ENCODE measurements at places on chromosomes 7 and 10. TPM values are rescaled to one million over a fixed set of nuclear protein-coding genes. Genes with fewer than 3 reads are reported as not detected.

- no peak for DNase-seq
Measured at GRCh38 chr10:79928028-79928583, 20.8 kb downstream of the SFTPD start.

The RSPH10B2 gene
- not detected for total RNA-seq

DNA sequence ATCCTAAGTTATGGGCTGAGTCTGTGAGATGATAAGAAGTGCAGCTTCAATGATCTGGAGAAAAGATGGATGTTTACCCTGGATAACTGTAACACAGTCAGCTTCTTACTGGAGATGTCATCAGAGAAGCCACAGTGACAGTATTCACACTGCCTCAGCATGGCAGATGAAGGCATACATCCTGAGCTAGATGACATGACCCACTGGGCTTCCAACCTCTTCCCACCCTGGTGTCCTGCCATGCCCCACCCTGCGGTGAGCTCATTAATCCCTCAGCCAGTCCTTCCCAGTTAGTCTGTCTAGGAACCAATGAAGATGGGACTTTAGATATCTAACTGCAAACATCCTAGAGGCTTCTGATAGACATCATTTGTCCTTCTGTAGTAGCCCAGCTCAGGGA lies 213.8 kb downstream of the TAX1BP1 start:
- no peak for DNase-seq

DNA sequence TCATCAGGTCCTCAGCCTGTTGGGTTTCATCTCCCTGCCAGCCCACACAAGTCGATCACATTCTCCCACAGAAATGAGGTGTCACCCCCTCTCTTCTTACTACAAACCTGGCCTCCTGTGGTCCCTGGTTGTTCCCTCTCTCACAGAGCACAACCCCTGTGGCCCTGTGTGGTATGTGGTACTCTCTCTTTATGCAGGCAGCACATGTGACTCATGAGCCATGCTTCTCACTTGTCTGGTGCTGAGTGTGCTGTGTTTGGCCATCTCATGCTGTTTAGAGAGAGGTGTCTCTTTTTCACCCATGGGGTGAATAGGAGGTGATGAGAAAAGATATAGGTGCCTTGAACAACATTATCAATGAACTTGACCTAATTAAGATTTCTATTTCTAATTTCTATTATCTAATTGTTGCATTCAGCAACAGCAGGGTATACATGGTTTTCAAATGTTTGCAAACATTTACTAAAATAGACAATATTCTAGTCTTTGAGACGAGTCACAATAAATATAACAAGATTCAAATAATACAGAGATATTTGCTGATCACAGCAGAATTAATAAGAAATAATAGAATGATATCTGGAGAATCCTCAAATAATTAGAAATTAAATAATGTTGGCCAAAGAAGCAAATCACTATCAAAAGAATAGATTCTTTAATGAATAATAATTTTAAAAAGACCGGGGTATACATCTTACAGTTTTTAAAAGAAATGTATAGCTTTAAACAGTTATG lies 633.8 kb upstream of the IGFBP3 start:
- DNase-seq = no peak

The PHYHIPL gene
- total RNA-seq = 0.93 TPM

DNA sequence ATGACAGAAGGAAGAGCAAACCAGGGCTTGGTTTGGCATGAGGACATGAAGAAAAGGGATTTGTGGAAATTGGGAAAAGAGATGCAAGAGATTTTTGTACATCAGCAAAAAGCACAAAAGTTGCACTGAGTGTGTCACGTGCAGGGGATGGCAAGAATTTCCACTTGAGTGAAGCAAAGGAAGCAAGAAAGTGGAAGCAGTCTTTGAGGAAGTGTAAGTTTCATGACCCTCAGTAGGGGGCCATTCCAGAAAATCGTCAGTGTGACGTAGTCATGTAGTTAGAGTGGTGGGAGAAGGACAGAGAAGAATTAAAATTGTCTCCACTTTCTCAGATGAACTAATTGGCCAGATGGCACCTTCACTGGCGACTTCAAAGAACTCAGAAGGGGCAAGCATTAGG lies 123.3 kb upstream of the FZD1 start:
- DNase-seq = no peak

GRCh38 chr7:16764942-16765341 lies 11.4 kb downstream of the TSPAN13 start:
- DNase-seq = no peak

DNA sequence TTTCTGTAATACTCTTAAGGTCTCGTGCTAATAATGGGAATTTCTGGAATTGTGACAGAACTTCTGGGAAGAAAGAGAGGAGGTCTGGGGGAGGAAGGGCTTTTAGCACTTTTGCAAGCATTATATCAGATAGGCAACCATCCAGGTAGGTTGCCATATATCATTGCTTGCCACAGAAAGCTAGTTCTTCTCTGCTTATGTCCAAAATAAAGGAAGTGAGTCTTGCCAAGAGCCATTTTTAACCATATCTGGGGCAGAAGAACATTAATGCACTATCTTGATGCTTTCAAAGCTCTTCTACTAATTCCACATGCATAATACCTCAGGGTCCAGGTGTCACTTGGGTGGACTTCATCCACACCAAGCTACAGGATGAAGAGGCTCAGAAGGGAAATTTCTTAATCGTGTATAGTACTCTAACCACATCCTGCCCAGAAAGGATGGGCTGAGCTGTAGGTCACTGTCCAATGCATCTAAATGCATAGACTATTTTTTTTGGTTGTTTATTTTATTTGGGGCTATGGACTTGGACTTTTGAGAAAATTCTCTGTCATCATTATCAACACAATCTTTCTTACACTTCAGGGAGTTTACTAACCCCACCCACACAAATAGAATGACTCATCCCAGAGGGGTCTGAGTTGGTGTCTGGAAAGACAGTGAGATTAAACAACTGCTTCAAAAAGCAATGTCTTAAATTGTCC lies 68.9 kb upstream of the ADO start:
- no peak for DNase-seq

GRCh38 chr7:68122801-68123200 lies 1126.2 kb downstream of the TYW1 start:
- no peak for DNase-seq

DNA sequence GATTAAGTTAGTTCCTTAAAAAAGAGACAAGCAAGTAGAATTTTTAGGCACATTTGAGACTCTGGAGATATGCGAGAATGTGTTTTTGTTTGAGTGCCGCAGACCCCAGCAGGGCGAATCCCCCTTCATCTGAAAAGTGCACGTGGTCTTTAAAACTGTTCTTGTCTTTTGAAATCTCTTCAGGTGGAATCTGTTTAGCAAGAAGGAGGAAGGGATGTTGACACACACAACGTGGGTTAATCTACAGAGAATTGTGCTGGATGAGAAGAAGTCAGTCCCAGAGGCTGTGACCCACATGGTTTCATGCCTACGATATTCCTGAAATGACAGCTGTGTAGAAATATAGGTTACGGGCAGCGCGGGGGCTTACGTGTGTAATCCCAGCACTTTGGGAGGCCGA lies 27.1 kb upstream of the ZFAND2A start:
- no peak for DNase-seq

DNA sequence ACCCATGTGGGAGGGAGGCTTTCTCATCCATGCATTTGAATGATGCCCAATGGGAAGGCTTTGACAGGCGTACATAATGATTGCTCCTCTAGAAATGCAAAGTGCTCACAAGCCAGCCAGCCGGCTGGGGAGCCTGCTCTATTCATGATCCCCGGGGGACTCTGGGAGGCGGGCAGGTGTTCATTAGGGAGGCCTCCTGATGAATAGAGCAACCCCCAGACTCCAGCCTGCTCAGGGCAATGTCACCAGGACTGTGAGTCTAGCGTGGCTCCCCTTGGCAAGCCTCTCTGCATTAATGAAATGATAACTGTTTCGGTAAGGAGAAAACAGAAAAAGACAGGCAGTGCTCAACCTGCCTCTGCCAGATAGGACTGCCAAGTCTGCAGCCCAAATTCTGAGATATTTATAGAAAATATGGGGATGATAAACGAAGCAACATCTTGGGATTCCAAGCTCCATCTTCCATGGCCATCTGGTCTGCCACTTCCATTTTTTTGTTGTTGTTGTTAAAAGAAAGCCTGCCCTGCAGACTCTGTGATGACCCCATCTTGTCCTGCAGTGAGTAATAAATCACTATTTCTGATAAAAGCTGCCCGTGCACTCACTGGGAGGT lies 236.4 kb downstream of the PRPF18 start:
- no peak for DNase-seq

The NODAL gene
- not detected for total RNA-seq

- DNase-seq = no peak
Measured at GRCh38 chr7:15749631-15750030, 63.1 kb upstream of the MEOX2 start.

DNA sequence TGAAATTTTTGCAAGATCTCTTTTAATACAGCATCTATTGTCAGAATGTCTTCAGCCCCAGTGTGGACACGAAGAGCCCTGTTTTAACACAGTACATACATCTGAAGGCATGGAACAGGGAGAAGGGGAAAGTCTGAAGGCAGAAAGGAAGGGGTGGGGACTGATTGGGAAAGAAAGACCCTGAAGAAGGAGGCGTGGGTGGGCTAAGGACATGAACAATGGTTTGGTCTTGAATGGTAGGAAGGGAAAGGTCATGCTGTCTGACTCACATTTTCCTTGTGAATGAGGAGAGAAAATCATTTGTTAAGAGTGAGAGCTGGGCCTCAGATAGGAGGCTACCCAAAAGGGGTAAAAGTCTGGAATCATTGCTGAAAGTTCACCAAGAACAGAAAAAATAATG lies 297.1 kb downstream of the GALNT17 start:
- no peak for DNase-seq

GRCh38 chr10:118792526-118792925 lies 37.8 kb upstream of the CACUL1 start:
- DNase-seq = no peak

DNA sequence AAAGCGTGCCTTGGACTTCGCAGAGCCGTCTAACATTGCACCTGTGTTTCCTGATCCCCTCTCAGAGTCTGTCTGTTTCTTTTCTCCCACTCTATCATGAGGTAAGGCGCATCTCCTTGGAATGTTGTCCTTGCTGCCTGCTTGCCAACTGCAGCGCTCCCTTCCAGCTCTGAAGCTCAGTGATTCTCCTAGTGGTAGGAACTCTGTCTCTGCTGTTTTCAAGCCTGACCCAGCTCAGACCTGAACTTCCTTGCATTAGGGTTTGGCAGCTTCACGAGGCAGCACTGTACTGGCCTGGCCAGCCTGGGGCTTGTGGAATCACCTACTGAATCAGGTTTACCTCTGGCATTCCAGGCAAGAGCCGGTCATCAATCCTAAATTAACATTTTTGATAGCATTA lies 123.9 kb downstream of the CREB5 start:
- no peak for DNase-seq

DNA sequence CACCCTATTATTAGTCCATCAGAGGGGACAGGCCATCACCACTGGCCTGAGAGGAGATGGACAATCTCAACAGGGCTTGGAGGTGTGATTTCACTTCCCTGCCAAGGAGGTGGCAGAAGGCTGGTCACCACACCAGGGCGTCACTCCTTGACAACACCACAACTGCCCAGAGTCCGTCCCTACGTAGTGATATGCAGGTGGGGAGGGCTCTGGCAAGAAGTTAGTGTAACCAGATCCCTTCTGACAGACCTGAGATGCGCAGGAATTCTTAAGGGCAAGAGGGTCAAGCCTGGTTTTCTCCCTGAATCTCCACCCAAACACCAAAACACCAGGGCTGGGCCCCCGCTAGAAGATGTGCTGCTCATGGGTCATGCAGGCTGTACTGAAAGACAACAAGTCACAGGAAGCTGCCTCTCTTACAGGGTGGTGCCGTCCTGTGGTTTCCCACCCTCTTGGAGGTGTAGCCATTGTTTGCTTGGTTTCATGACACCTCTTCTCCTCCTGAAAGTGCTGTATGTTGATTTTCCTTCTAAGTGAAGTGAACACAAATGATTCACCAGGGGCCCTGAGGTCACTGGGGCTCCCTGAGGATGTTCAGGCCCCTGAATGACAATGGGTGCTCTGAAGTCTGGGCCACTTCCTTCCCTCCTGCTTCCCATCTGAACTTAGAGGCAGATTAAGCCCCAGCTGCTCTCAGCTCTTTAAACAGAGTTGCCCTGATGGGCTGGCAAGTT lies 27.1 kb downstream of the ATXN7L1 start:
- DNase-seq = no peak

DNA sequence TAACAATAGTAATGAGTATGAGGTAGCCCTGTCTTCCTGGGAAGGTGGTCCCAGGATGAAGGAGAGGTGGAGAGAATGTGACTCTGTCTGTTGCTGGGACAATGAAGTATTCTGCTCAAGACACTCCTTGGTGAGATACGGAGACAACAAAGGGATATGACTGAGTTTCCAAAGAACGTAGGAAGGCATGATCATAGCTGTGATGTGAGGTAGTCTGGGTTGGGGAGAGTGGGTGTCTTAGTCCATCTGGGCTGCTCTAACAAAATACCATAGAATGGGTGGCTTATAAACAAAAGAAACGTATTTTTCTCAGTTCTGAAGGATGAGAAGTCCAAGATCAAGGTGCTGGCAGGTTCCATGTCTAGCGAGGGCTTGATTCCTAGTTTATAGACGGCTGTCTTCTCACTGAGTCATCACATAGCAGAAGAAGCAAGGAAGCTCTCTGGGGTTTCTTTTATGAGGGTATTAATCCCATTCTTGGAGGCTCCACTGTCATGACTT lies 84.9 kb upstream of the RHOBTB1 start:
- no peak for DNase-seq

GRCh38 chr10:92972886-92973285 lies 87.7 kb upstream of the CYP26C1 start:
- no peak for DNase-seq

GRCh38 chr7:55092186-55092974 lies 73.6 kb downstream of the EGFR start:
- DNase-seq = no peak

The SP8 gene
- total RNA-seq = not detected

- no peak for DNase-seq
Measured at GRCh38 chr7:30140456-30140855, 5.7 kb downstream of the MTURN start.

The FAM25A gene
- not detected for total RNA-seq

GRCh38 chr10:124742413-124743190 lies 1.6 kb downstream of the FAM53B start:
- no peak for DNase-seq

- no peak for DNase-seq
Measured at GRCh38 chr7:130394421-130395195, 14.3 kb downstream of the CPA1 start.

DNA sequence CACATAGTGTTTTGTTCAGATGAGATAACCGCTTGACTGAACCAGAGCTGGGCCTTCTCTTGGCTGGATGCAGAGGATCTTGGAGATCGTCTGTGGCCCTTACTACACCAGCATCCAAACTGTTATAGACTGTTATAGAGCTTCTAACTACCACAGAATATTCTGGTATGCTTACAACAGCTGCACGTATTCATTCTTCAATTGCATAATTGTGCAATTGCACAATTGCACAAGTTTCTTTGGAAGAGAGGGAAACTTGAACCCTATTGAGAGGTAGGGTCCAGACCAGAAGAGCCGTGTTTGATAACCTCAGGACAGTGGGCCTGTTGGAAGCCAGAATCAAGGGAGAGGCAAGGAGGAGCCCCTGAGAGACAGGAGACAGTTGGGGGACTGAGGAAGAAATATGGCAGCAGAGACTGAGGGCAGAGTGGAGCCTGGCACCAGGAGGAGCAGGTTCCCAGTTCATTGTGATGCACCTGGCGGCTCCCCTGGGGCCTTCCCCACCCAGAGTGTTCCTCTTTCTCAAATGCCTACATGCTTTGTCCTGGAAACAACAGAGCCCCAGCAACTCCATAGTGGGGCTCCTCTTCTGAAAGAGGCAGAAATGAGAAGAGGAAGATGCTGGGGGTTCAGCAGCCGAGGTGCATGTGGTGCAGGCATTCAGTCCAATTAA lies 64.1 kb downstream of the PTPRZ1 start:
- DNase-seq = no peak

The AGBL3 gene
- total RNA-seq = 2.1 TPM

GRCh38 chr7:131346885-131347592 lies 19.4 kb downstream of the MKLN1 start:
- DNase-seq = no peak

The CFAP70 gene
- 2.8 TPM for total RNA-seq
